ENCODE measurements at places on chromosomes 6 and 20. TPM values are rescaled to one million over a fixed set of nuclear protein-coding genes. Genes with fewer than 3 reads are reported as not detected.

- DNase-seq = no peak
- H3K27ac ChIP-seq = no peak overlapping the region
Observed at GRCh38 chr6:5837323-5837722, 169.4 kb downstream of the NRN1 start.

DNA sequence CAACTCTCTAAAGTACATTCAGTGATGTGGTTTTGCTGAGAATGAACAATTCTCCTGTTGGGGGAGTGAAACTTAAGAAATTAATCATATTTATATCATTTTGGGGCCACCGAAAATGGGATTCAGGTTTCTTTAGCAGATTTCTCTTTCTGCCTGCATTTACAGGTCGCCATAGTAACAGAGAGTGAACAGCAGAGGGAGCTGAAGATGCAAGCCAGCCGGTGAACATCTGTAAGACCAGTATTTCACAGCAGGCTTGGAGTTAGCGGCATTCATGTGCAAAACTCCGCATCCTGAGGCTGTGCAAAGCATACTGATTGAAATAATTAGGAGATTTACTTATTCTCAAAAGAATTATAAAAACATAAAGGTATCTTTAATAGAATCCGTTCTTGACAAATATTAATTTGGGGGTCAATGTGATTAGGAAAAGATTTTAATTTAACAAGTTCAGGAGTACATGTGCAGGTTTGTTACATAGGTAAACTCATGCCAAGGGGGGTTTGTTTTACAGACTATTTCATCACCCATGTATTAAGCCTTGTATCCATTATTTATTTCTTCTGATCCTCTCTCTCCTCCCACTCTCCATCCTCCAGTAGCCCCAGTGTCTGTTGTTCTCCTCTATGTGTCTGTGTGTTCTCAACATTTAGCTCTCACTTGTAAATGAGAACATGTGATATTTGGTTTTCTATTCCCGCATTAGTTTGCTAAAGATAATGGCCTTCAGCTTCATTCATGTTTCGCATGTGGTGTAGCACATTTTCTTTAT is 17.8 kb upstream of the HSF2 start:
- no peaks in the 10 kb centered on the region for H3K36me3 ChIP-seq
- H3K4me1 ChIP-seq = 0 out of 2 replicates have a peak, but pooled peaks cover 2% of the 10 kb centered on the region
- DNase-seq = peak; percentile 34
- no peaks in the 10 kb centered on the region for H3K27me3 ChIP-seq
- H3K4me3 ChIP-seq = no peak overlapping the region

- peak; percentile 7 for DNase-seq
- peaks cover 23% of the 10 kb centered on the region for H3K36me3 ChIP-seq
- no peaks in the 10 kb centered on the region for H3K27me3 ChIP-seq
Observed at GRCh38 chr6:113936093-113936934, 34.6 kb downstream of the HDAC2 start.

- no peak for DNase-seq
- H3K27me3 ChIP-seq = no peaks in the 10 kb centered on the region
- H3K36me3 ChIP-seq = no peaks in the 10 kb centered on the region
- peaks cover 6% of the 10 kb centered on the region for H3K4me1 ChIP-seq
- no peak overlapping the region for H3K27ac ChIP-seq
- H3K4me3 ChIP-seq = no peak overlapping the region
Observed at GRCh38 chr6:116424001-116424400, 37.2 kb upstream of the CALHM6 start.

HLA-DQB1 gene
- total RNA-seq = 5.9 TPM

PBOV1 gene
- total RNA-seq = not detected

DNA sequence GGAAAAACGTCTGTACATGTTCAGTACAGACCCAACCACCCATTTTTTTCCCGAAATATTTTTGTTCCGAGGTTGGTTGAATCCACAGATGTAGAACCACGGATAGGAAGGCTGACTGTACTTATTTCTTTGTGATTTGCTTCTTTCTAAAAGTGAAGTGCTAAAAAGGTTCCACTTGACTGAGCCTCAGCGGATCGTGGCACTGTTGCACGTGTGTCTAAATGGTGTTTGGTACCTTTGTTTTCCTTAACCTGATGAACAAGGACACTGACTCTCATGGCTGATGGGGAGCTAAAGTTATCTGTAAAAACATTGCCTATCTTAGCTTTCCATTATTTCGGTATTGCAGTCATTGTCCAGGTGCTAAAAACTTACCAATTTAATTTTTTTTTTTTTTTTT is 6.2 kb downstream of the BPHL start:
- H3K4me3 ChIP-seq = no peak overlapping the region
- no peak overlapping the region for H3K27ac ChIP-seq
- no peaks in the 10 kb centered on the region for H3K36me3 ChIP-seq
- no peaks in the 10 kb centered on the region for H3K27me3 ChIP-seq
- DNase-seq = no peak

TRIM10 gene
- not detected for total RNA-seq

RAB32 gene
- 22.6 TPM for total RNA-seq

DNA sequence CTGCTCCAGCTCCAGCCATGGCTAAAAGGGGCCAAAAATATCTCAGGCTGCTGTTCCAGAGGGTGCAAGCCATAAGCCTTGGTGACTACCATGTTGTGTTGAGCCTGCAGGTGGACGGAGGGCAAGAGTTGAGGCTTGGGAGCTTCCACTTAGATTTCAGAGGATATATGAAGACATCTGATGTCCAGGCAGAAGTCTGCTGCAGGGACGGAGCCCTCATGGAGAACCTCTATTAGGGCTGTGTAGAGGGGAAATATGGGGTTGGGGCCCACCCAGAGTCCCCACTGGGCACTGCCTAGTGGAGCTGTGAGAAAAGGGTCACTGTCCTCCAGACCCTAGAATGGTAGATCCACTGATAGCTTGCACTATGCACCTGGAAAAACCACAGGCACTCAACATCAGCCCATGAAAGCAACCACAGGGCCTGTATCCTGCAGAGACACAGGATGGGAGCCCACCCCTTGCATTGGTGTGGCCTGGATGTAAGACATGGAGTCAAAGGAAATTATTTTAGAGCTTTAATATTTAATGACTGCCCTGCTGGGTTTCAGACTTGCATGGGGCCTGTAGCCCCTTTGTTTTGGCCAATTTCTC is 70.5 kb downstream of the NINL start:
- no peak overlapping the region for H3K4me3 ChIP-seq
- 0 out of 2 replicates have a peak, but pooled peaks cover 12% of the 10 kb centered on the region for H3K36me3 ChIP-seq
- DNase-seq = no peak
- H3K27ac ChIP-seq = no peak overlapping the region
- H3K27me3 ChIP-seq = no peaks in the 10 kb centered on the region

DNA sequence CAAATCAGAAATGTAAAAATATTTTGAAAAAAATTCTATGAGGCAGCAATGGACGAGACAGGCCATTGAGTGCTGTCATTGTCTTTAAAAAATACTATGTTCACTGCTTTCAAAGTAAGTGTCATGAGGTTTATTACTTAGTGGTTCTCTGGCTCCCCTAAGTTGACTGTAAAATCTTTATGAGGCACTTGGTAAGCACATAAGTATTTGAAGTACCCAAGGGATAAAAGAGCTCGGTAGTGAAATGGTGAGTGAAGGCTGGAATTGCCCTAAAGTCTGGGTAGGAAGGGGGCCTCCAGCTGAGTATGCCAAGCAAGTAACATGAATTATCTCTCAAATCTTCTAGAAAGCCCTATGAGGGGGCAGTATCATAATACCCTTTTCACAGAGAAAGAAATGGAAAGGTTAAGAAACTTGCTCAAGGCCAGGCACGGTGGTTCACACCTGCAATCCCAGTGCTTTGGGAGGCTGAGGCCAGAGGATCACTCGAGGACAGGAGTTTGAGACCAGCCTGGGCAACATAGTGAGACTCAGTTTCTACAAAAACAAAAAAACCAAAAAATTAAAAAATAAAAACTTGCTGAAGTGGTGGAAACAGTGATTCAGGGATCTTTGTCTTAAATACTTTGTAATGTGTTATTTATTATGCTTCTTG is 5.5 kb upstream of the CTCFL start:
- no peaks in the 10 kb centered on the region for H3K4me1 ChIP-seq
- DNase-seq = no peak
- H3K4me3 ChIP-seq = no peak overlapping the region

DNA sequence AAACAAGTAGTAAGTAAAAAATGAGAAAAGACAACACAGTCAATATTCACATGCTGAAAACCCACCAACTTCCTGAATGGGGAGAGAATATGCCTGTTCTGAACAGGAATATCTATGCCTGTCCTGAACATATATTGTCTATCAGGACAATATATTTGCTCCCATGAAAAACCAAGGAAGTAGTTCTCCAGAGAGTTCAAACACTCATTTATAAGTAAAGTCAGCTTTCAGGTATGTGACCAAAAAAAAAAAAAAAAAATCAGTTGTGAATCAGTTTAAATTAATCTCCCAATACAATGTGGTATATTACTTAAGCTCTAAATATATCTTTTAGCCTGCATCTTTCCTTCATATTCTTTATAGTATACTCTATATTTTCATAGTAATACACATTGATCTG is 119.5 kb downstream of the MYB start:
- no peaks in the 10 kb centered on the region for H3K36me3 ChIP-seq
- no peak for DNase-seq
- H3K4me1 ChIP-seq = no peaks in the 10 kb centered on the region
- no peak overlapping the region for H3K27ac ChIP-seq
- H3K4me3 ChIP-seq = no peak overlapping the region

- no peak for DNase-seq
- H3K36me3 ChIP-seq = no peaks in the 10 kb centered on the region
- H3K27me3 ChIP-seq = no peaks in the 10 kb centered on the region
- H3K27ac ChIP-seq = no peak overlapping the region
- H3K4me3 ChIP-seq = no peak overlapping the region
Observed at GRCh38 chr6:27924179-27924578, 12.0 kb upstream of the OR2B2 start.

GRCh38 chr6:15131651-15132061 is 114.2 kb upstream of the JARID2 start:
- DNase-seq = no peak
- H3K27ac ChIP-seq = no peak overlapping the region
- H3K4me3 ChIP-seq = no peak overlapping the region
- H3K4me1 ChIP-seq = peaks cover 21% of the 10 kb centered on the region
- no peaks in the 10 kb centered on the region for H3K27me3 ChIP-seq

GRCh38 chr6:104428184-104428583 is 431.5 kb downstream of the HACE1 start:
- no peak overlapping the region for H3K4me3 ChIP-seq
- no peak for DNase-seq
- H3K4me1 ChIP-seq = no peaks in the 10 kb centered on the region
- no peak overlapping the region for H3K27ac ChIP-seq
- no peaks in the 10 kb centered on the region for H3K36me3 ChIP-seq

Data from PC-9 (cell line).